ENCODE measurements at places on chromosomes 7 and 10.

DNA sequence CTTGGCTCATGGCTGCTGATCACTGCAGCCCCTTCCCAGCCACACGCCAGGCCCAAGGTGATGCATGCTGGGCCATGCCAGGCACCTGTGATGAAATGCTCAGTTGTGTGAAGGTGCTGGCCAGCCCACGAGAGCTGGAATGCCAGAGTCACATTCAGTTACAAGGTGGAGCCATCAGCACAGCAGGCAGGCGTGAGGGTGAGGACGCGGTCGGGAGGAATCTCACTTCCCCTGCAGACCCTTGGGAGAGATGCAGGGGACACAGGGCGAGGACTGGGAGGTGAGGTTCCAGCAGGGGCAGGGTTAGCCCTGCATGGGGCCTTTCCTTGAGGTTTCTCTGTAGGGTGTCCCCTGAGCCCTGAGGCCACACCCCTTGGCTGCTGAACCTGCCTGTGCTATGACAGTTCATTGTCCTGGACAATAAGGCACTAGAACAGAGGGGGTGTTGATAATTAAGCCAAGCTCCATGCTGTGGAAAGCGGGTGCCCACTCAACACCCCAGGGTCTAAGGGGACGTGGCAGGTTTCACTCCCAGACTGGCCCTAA lies 82.4 kb downstream of the ADARB2 start:
- H3K27me3 ChIP-seq = no peaks in the 10 kb centered on the region
- H3K36me3 ChIP-seq = no peaks in the 10 kb centered on the region
- no peak overlapping the region for H3K27ac ChIP-seq
- no peak for DNase-seq
- H3K4me1 ChIP-seq = no peaks in the 10 kb centered on the region

DNA sequence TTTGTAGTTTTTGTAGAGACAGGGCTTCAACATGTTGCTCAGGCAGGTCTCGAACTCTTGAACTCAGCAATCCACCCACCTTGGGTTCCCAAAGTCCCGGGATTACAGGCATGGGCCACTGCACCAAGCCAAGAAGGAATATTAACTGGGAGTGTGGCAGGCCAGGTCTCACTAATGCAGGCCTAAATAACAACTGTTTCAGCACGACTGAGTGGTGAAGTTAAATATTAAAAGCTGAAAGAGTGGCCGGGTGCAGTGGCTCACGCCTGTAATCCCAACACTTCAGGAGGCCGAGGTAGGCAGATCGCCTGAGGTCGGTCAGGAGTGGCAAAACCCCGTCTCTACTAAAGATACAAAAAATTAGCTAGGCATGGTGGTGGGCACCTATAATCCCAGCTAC lies 21.1 kb downstream of the CHUK start:
- H3K4me1 ChIP-seq = no peaks in the 10 kb centered on the region
- H3K4me3 ChIP-seq = no peak overlapping the region
- H3K27me3 ChIP-seq = no peaks in the 10 kb centered on the region
- DNase-seq = no peak
- peaks cover 15% of the 10 kb centered on the region for H3K36me3 ChIP-seq
- no peak overlapping the region for H3K27ac ChIP-seq

- H3K4me1 ChIP-seq = peaks cover 5% of the 10 kb centered on the region
- peak overlapping the region; percentile 13 for H3K27ac ChIP-seq
- H3K27me3 ChIP-seq = no peaks in the 10 kb centered on the region
- no peak for DNase-seq
- H3K4me3 ChIP-seq = no peak overlapping the region
These were observed 30.9 kb downstream of the LAMB1 start for GRCh38 chr7:107972075-107972482.

DNA sequence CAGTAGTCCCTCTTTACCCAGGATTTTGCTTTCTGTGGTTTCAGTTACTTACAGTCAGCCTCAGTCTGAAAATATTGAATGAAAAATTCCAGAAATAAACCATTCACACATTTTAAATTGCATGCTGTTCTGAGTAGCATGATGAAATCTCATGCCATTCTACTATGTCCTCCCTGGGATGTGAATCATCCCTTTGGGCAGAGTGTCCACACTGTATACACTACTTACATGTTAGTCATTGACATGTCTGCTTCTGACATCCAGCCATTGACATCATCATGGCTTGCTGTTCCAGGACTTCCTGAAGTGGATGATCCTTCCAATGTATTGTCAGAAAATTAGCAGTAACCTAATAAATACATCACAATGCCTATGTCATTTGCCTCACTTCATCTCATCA lies 34.6 kb upstream of the MALRD1 start:
- H3K36me3 ChIP-seq = no peaks in the 10 kb centered on the region
- no peak overlapping the region for H3K4me3 ChIP-seq
- DNase-seq = peak; percentile 80

DNA sequence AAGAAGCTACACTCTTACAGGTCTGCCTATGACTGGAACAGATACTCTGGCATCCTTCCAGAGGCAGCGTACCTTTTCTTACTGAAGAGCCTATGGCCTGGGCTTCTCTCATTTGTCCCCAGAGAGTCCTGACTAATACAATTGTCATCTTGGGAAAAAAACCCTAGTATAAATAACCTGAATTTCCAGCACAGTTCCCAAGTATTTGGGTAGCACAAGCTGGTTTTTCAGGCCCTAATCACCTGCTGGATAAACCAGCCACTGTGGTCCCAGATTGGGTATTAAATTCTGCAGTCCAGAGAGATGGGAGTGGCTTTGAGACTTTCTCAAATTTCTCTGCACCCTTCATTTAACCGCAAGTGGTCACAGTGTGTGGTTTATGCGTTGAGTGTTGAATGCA lies 186.8 kb upstream of the NEBL start:
- DNase-seq = peak; percentile 21
- no peak overlapping the region for H3K27ac ChIP-seq
- no peak overlapping the region for H3K4me3 ChIP-seq
- peaks cover 2% of the 10 kb centered on the region for H3K4me1 ChIP-seq
- H3K27me3 ChIP-seq = no peaks in the 10 kb centered on the region

DNA sequence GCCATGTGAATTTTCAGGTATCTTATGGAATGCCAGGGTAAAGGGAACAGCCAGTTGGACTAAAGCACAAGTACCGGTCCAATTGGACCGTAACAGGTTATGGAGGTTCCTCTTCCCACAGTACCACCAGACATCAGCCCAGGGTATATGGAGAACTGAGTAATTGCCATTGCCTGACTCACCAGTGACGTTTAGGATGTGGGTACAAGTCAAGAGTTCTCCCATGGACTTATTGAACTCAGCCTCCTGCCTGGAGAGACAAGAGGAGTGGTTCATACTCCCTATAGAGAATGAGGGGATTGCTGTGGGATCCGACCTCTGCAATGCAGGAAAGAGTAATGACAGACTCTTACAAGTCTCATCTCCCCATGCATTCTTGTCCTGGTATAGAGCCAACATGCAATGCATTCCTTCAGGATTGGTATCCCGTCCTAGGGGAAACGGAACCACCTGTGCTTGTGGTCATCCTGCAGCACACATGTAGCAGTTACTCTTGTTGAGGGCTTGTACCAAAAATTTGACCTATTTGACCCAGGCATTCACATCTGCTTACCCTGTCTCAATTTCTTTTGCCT lies 30.7 kb upstream of the ELOVL3 start:
- no peak overlapping the region for H3K27ac ChIP-seq
- no peaks in the 10 kb centered on the region for H3K36me3 ChIP-seq
- H3K4me1 ChIP-seq = no peaks in the 10 kb centered on the region
- no peak for DNase-seq
- no peaks in the 10 kb centered on the region for H3K27me3 ChIP-seq
- H3K4me3 ChIP-seq = no peak overlapping the region

DNA sequence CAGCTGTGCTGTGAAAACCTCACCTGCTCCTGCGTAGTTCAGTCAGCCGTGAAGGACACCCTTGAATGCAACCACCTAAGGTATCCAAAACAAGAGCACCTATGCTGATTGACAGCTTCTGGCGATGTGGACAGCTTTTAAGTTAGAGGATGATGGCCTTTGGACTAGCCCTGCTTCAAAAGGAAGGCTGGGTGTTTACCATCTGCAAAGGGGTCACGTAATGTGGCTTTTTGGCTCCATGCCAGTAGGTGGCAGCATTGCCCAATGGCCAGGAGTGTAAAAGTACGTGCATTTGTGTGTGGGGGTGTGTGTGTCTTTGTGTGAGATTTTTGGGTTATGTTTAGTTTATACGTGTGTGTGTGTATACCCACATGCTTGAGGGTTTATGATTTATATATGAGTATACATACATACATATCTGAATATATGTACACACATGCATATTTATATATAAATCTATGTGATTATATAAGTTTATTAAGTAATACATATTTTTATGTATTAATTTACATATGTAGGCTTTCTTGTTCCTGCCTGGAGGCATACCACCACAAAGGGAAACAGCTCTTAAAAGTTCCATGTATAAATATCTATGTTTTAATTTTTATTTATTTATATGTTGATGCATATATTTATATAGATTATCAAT lies 236.3 kb upstream of the ANKRD30A start:
- H3K36me3 ChIP-seq = no peaks in the 10 kb centered on the region
- DNase-seq = peak; percentile 81
- H3K27ac ChIP-seq = no peak overlapping the region
- no peaks in the 10 kb centered on the region for H3K4me1 ChIP-seq

DNA sequence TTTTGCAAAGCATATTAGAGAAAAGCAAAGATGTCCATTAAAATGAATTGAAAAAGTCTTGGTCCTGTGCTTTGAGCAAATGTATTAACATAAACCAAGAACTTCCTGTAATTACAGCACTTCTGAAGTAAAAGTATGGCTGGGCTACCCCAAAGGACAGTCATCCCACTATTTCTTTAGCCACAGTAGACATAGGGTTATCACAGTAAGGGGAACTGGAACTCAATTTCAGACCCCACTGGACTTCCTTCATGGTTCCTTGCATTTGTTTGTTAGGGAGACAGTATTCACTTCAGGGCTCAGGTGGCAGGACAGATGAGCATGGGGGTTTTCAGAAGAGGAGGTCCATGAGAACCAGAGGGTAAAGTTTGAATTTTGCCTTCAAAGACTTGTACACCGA lies 203.1 kb upstream of the PDE1C start:
- no peaks in the 10 kb centered on the region for H3K27me3 ChIP-seq
- no peak for DNase-seq
- no peak overlapping the region for H3K27ac ChIP-seq
- H3K36me3 ChIP-seq = no peaks in the 10 kb centered on the region
- H3K4me1 ChIP-seq = no peaks in the 10 kb centered on the region

GRCh38 chr10:115095758-115096157 lies 2.6 kb downstream of the ATRNL1 start:
- H3K27me3 ChIP-seq = peaks cover 16% of the 10 kb centered on the region
- DNase-seq = no peak
- H3K4me1 ChIP-seq = peaks cover 4% of the 10 kb centered on the region
- H3K36me3 ChIP-seq = no peaks in the 10 kb centered on the region
- no peak overlapping the region for H3K27ac ChIP-seq
- no peak overlapping the region for H3K4me3 ChIP-seq

DNA sequence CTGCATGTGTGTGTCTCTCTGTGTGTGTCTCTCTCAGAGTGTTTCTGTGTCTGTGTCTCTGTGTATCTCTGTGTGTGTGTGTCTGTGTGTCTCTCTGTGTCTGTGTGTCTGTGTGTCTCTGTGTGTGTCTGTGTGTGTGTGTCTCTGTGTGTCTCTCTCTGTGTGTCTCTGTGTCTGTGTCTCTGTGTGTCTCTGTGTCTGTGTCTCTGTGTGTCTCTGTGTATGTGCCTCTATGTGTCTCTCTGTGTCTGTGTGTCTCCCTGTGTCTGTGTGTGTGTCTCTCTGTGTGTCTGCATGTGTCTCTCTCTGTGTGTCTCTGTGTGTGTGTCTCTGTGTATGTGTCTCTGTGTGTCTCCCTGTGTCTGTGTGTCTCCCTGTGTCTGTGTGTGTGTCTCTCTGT lies 44.8 kb upstream of the C10orf71 start:
- no peak overlapping the region for H3K4me3 ChIP-seq
- H3K36me3 ChIP-seq = no peaks in the 10 kb centered on the region
- H3K4me1 ChIP-seq = no peaks in the 10 kb centered on the region
- H3K27ac ChIP-seq = no peak overlapping the region
- DNase-seq = no peak

GRCh38 chr7:37367010-37367409 lies 81.7 kb downstream of the ELMO1 start:
- peak; percentile 4 for DNase-seq
- no peaks in the 10 kb centered on the region for H3K27me3 ChIP-seq
- no peaks in the 10 kb centered on the region for H3K36me3 ChIP-seq
- peak overlapping the region; percentile 4 for H3K27ac ChIP-seq
- peaks cover 14% of the 10 kb centered on the region for H3K4me1 ChIP-seq
